ENCODE measurements at places on chromosomes 2 and 18.
A peak's percentile ranks its signal among the peaks of the same experiment; 100 is the strongest.

DNA sequence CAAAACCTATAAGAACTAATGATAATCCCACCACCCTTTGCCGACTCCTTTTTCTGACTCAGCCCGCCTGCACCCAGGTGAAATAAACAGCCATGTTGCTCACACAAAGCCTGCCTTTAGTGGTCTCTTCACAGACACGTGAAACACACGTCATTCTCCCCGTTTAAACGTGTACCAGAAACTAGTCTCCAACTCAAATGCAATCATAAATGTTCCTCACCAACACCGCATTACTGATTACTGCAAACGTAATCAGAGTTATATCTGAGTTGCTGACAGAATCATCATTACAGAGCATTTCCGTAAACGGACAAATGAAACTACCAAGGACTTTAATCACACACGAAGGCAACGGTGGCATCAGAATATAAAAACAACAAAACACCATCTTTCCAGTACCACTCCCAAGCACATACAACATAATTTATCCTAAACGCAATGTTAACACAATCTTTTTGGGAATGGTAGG, 1.9 kb downstream of the CLK1 start:
- DNase-seq = peak; percentile 88

DNA sequence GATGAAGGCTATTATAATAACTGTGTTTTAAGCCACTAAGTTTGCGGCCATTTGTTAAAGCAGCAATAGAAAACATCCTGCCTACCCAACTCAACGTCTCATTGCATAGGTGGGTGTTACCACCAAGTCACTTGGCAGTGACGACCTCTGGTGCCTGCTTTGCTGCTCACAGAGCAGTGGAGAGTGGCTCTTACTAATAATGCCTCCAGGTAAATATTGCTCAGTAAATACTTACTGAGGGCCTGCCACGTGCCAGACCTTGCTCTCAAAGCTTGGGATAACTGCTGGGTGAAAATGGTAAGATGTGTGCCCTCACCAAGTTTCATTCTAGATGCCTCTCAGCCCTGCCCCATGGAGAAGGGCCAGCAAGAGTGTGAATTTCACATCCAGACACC, 27.7 kb downstream of the ITGA6 start:
- no peak for DNase-seq

- no peak for DNase-seq
Observed at GRCh38 chr2:176251928-176252327, 17.3 kb upstream of the MTX2 start.

GRCh38 chr2:74414881-74415761, 6.3 kb downstream of the C2orf81 start:
- DNase-seq = no peak

GRCh38 chr2:149021761-149022160, 16.7 kb upstream of the LYPD6B start:
- no peak for DNase-seq

DNA sequence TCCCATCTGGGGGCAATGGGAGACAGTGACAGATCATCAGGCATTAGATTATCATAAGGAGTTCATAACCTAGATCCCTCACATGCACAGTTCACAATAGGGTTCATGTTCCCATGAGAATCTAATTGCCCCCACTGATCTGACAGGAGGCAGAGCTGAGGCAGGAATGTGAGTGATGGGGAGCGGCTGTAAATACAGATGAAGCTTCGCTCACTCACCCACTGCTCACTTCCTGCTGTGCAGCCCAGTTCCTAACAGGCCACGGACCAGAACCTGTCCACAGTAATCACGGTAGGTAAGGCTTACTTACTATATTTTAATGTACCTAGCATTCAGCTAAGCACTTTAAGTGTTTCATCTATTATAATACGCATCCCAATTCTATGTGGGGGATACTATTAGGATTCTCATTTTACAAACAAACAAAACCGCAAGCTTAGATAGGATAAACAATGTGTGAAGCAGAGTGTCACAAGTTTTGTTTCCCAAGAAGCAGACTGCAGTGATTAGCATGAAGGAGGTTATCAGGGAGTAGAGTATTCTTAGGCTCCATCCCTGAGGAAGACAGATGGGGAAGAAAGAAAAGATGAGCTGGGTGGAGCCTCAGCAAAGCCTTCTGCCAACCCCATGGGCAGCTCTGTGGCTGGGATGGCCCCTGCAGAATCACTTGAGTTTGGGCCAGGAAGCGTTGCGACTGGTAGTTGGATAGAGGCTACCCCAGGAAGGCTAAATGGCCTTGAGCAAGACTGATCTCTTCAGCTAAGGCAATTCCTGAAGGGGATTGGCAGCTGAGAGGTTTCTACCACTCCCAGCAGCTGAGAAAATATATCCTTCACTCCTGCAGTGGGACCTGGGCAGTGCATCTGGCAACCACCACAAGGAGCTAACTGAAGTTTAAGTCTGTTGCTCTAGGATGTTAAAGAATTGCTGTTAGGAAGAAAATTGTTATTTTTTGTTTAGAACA, 133.1 kb downstream of the MREG start:
- peak; percentile 68 for DNase-seq

DNA sequence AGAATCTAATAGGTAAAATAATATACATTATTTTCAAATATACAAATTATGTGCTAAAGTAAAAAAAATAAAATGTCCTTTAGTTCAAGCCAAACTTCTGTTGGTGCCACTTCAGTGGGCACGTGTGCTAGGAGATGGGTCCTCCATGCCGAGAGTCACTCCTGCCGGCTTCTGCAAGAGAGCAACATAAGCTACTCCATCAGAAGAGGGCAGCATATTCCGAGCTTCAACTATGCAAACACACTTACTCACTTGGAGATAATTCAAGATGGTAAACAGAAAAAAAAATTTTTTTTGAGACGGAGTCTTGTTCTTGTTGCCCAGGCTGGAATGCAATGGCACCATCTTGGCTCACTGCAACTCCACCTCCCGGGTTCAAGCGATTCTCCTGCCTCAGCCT, 24.4 kb downstream of the CNOT11 start:
- DNase-seq = peak; percentile 49

- DNase-seq = peak; percentile 10
Observed at GRCh38 chr2:75224636-75225094, 25.3 kb upstream of the TACR1 start.

- DNase-seq = peak; percentile 53
Observed at GRCh38 chr2:188884517-188884916, 89.7 kb upstream of the COL3A1 start.

DNA sequence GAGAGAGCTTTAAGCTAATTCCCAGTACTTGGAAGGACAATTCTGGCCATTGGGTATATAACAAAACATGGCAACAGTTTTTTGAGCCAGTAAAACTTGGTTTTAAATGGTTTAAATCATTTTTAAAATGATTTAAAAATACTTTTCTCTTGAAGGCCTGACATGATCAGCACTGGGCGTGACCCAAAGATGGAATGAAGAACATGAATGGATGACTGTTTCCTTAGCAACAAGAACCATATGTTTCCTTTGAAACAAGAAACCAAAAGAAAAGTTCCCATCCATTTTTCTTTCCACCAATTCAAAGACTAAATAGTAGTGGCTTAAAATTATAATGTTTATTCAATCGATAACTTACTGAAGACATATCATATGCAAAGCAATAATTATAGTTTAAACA, 348.3 kb upstream of the FIGN start:
- no peak for DNase-seq

DNA sequence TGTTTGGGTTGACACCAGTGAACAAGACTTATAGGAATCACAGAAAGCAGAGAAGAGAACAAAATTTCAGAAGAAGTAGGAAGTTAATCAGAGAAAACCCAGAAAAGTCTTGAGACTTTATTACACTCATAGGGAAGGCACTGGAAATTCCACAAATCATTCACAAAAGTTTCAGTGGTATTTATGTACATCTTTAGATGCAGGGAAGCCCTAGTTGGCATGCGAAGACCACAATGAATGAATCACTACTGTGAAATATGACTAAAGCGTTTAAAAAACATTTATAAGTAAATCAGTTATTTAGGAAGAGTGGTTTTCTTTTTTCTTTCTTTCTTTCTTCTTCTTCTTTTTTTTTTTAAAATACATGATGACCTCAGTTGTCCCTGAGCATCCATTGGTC, 105.1 kb downstream of the NUP35 start:
- DNase-seq = peak; percentile 63

- no peak for DNase-seq
Observed at GRCh38 chr18:24465486-24465885, 5.0 kb downstream of the HRH4 start.

DNA sequence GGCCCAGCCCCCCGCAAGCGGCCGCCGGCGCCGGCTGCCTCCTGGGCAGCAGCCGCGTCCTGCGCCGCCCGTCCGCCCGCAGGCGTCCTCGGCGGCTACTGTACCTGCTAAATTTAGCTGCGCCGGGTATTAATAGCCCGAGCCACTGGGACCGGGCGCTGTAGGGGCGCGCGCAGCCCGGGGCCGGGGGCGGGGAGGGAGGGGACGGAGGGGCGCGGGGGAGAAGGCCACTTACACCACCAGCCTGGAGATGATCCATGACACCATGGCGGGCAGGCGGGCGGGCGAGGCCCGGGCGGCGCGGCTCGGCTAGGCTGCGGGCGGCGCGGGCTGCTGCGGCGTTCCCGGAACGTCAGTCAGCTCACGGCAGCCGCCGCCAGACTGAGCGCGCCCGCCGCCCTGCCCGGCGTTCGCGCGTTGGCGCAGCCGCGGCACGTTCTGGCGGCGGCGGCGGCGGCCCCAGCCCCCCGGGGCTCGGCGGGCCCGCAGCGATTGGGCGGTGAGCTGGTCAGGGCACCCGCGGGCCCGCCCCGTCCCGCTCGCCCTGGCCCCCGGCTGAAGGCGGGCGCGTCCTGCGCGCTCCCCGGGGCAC, at the start of gene REEP1:
REEP1 (minus strand) TSS at position 383 of the 592 bp plus-strand sequence; CDS start at position 267, 116 bp downstream.
- no peak for DNase-seq

DNA sequence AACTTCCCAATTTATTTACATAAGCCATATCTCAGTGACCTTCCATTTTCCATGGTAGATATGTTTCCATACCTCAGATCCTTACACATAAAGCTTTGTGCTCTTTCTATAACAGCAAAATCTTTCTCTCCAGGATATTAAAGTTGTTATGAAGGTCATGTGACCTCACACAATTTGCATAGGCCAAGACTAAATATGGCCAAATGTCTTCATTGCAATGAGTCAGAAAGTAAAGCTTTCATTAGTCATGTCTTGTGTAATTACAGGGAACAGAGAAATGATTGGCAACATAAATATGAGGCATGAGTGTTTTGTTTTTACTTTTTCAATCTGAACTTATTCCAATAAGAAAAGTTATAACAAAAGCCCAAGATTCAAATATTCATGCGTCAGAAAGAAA, 243.5 kb downstream of the ASXL3 start:
- DNase-seq = peak; percentile 66

GRCh38 chr2:219533930-219534661, 9.5 kb downstream of the CHPF start:
- no peak for DNase-seq

GRCh38 chr2:2777213-2777612, 446.1 kb upstream of the MYT1L start:
- no peak for DNase-seq

DNA sequence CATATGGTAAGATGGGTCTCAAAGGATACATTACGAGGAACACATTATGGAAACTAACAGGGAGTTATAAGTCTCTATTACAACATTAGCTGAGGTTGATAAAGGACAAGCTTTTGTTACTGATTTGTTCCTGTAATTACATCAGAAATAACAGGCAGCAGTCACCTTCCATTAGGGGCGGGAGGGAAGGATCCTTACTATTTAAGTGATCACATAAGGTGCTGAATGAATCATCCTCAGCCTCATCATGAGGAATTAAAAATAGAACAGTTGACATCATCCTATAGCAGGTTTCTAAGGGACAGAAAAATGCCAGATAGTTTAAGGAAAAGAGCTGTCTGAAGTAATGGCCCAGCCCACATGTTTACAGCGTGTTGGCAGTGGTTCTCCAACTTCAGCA, 86.9 kb upstream of the MGAT5 start:
- DNase-seq = peak; percentile 70

GRCh38 chr2:28678944-28679343, 72.7 kb upstream of the PPP1CB start:
- no peak for DNase-seq

DNA sequence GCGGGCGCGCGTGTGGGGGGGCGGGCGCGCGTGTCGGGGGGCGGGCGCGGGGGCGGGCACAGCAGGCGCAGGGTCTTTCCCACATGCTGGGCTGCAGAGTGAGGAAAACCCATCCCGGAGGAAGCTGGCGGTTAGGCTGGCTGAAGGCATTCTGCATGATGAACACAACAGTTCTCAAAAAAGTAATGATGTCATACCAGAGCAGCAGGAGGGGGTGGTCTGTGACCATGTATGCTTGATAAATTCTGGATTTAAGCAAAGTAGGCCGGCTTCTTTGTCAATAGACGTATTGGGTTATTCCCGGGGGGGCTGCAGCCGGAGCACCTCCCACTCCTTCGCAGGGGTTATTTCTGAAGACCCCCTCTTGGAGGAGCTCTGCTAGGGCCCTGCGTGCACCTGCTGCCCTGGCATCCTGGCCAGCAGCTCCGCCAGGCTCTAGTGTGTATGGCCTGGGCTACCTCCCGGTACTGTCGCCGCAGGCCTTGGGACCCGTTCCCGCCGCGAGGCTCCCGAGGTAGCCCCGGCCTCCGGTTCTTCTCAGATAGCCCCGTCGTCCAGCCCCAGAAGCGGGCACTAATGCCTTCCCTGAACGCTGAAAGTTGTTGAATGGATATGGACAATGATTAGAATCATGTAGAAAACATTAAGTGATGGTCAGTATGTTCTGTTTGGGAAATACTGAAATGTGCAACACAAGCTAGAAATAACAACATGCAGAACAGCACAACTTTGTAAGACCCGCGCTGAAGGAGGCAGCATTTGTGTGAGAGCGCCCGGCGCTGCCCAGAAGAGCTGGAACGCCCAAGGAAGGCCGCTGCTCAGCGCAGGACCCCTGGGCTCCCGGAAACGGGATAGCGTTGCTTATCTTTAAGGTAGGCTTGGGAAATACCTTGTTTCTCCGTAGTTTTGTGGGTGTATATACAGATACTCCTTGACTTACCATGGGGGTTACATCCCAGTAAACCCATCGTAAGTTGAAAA, 101.4 kb upstream of the RAB6C start:
- DNase-seq = peak; percentile 51

DNA sequence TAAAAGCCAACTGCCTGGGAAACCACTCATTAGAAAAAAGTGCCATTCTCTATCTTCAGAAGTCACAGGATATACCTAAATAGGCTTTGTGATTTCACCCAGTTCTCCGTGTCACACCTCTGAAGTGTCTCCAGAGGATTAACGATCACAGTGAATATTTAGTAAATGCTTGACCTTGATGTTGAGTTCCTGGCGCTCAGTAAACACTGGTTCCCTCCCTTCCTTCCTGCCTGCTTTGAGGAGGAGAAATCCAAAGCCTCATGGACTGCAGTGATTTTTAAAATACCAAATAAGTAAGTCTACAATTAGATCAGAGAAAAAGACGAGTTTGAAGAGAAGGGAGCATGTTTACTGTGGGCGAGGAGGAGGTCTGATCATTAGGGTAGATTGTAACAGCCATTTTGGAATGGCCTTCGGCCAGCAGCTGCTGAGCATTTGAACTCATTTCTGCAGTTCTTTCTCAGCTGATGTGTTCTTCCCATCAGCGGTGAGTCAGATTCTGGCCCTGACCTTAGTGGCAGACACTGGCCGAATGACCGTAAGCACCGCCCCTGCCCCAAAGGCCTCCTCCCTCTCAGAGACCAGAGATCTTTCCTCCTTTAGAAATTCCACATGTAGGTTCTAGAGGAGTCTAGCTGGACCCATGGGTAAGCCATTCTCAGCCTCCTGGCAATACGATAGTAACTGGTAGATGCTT, 62.1 kb upstream of the SLC16A14 start:
- peak; percentile 64 for DNase-seq

GRCh38 chr18:45505497-45506206, 109.6 kb upstream of the SLC14A2 start:
- DNase-seq = no peak

All from IMR-90 (cell line).